Stimulated activated CD4-positive, alpha-beta T cell treated with anti-CD3 and anti-CD28 coated beads, Interleukin-12 subunit alpha, Interleukin-12 subunit beta, amount 100 ng/mL, for 48 hours (primary cell): ENCODE measurements at places on chromosomes 1 and 21.

- DNase-seq = no peak
Observed at GRCh38 chr1:201488830-201489589, 17.9 kb downstream of the CSRP1 start.

DNA sequence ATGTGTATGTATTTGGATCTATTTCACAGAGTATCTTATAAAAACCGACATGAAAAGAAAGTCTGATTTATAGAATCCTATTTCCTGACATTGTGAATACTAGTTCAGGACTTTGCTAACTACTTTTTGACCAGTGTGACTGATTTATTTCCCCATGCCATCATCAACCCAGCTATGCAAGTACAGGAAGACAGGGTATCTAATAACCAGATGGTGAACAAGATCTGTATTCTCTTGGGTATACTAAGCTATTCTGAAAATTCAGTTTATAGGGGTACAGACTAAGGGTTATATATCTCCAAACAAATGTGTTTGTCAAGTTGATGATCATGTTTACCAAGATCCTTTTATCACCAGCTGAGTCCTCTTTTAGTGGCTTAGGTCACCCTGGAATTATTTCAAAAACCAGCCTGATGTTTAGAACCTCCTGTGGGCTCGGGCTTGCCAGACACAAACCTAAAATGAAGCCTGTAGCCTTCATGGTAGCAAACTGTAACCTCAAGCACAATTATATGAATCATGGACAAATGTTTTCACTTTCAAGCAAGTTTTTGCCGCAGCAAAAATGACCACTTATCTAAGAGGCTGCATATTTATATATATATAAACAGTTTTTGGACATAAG lies 185.1 kb downstream of the FGGY start:
- no peak for DNase-seq

DNA sequence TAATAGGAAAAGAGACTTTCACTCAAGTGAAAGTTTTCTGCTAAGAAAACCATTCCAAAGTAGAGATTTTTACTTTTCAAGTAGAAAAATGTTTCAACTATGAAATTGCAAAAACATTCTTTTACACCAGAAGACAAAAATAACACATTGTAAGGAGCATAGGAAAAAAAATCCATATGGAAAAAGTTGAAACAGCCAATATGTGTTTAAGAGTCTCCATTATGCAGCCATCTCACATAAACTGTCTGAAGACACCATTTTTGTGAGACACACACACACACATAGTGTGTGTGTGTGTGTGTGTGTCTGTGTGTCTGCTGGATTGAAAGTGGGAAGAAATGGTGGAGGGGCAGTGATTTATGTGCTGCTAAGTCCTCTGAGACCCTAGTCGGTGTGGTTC lies 162.1 kb downstream of the HHAT start:
- no peak for DNase-seq

GRCh38 chr1:157287462-157287861 lies 149.3 kb upstream of the ETV3 start:
- no peak for DNase-seq

GRCh38 chr1:239896980-239897379 lies 194.7 kb upstream of the FMN2 start:
- no peak for DNase-seq

GRCh38 chr1:183970516-183971300 lies 66.8 kb downstream of the COLGALT2 start:
- no peak for DNase-seq

GRCh38 chr1:117026361-117026760 lies 24.8 kb downstream of the CD101 start:
- DNase-seq = no peak

- DNase-seq = no peak
Observed at GRCh38 chr21:26846036-26846931, 1.1 kb upstream of the ADAMTS1 start.

GRCh38 chr1:218395916-218396315 lies 50.8 kb downstream of the TGFB2 start:
- no peak for DNase-seq

GRCh38 chr1:206829875-206830274 lies 35.5 kb upstream of the IL20 start:
- no peak for DNase-seq

DNA sequence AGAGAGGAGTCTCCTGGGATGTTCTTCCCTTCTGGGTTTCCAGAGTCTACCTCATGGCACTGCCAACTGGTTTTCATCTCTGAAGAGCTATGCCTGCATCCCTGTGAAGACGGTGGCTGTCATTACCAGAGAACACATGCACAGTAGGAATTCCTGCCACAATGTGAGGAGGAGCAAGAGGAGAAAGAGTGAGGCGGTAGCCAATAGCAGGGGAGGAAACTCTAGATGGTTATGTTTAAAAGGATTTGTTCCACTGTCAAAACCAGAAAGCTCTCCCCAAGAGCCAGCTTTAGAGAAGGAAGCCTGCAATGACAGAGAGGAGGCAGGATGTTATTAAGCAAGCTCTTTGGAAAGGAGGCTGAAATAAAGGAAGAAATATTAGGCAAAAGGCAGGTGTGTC lies 12.3 kb downstream of the LMX1A start:
- no peak for DNase-seq

DNA sequence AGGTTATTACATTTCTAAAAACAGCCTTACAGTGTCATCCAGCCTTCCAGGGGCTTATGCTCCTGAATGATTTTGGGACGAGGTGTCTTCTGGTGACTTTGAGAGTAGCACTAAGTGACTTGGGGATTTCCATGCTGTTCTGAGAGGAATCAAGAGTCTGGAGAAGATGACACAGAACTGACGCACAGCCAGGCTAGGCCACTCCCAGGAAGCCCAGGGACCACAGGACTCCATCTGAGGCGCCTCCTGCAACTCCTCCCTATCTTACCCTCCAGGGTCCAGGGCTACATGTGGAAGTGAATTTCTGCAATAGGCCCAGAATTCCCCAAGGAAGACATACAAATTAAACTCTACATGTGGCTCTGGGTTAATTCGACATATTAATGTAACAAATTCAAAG lies 92.5 kb downstream of the SLC25A24 start:
- peak; percentile 25 for DNase-seq

- DNase-seq = no peak
Observed at GRCh38 chr1:192147221-192147620, 11.0 kb upstream of the RGS18 start.

DNA sequence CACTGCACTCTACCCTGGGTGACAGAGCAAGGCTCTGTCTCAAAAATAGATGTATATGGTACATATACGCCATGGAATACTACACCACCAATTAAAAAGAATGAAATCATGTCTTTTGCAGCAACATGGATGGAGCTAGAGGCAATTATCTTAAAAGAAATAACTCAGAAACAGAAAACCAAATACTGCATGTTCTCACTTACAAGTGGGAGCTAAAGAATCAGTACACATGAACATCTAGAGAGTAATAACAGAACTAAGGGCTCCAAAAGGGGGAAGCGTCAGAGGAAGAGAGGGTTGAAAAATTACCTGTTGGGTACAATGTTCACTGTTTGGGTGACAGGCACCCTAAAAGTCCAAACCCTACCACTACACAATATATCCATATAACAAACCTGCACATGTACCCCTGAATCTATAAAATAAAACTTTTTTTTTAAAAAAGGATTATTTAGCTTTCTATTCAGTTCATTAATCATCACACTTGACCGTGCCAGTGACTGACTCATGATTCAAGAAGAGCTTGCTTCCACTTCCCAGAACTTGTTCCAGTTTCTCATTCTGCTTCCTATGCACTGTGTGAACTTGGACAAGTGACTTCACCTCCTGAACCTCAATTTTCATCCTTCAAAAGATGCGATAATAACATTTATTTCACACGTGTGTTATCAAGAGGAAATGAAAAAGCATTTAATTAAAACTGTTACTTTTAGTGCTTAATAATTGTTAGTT lies 109.6 kb downstream of the PLPP3 start:
- no peak for DNase-seq

GRCh38 chr1:236451796-236452373 lies 57.8 kb downstream of the EDARADD start:
- peak; percentile 6 for DNase-seq

- no peak for DNase-seq
Observed at GRCh38 chr1:231803353-231803752, 176.8 kb downstream of the DISC1 start.

- no peak for DNase-seq
Observed at GRCh38 chr1:84939151-84939550, 46.1 kb upstream of the LPAR3 start.

- no peak for DNase-seq
Observed at GRCh38 chr1:64471218-64472039, 1.5 kb downstream of the CACHD1 start.

GRCh38 chr1:61474963-61475362 lies 250.0 kb downstream of the TM2D1 start:
- DNase-seq = no peak

DNA sequence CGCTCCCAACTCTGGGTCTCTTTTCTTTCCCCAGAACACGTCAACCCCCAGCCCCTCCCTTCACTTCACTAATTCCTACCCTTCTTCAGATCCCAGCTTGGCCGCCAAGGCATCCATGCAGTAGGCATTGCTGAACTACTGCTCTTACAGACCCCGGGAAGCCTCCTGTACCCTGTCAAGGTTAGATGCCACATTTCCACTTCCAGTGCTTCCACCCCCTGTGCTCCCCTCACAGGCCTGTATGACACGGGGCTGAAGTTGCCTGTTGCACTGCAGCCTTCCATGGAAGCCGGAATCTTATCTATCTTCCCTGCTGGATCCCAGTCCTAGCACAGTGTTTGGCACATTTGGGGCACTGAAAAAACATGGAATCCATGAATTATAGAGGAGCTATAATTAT lies 99.0 kb upstream of the SOD1 start:
- no peak for DNase-seq

DNA sequence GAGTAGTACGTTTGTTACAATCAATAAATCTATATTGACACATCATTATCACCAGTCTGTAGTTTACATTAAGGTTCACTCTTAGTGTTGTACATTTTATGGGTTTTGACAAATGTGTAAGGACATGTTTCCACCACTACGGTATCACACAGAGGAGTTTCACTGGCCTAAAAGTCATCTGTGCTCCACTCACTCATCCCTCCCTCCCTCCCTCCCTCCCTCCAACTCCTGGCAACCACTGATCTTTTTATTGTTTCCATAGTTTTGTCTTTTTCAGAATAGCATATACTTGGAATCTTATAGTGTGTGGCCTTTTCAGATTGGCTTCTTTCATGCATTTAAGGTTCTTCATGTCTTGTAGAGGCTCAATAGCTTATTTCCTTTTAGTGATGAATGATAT lies 44.1 kb upstream of the RHOU start:
- no peak for DNase-seq

DNA sequence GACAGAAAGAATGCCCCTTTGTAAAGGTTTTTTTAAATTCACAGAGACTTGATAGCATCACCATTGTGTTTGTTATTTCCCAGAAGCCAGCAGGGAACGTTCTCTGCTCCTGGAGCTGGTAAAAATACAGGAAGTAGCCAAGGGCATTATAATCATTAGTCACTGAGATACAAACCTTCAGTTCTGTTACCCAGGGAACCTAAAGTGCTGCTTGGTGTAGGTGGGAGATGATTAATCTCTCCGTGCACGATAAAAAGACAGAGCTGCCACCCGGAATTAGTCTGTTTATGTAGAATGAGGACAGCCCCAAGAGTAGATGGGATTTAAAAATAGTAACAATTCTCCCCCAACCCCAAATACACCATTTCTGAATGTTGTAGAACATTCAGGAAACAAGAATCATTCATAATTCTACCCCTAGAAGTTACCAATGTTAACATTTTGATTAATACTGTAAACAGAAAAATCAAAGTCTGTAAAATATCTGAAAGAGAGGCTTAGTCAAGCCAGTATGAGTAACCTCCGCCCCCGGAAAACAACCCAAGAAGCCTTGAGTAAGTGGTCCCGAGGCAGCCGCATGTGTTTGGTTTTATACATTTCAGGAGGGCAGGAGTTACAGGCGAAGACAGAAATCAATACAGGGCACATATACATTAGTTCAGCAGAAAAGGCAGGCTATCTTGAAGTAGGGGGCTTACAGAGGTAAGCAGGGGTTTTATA lies 45.3 kb upstream of the CTBS start:
- DNase-seq = peak; percentile 62

DNA sequence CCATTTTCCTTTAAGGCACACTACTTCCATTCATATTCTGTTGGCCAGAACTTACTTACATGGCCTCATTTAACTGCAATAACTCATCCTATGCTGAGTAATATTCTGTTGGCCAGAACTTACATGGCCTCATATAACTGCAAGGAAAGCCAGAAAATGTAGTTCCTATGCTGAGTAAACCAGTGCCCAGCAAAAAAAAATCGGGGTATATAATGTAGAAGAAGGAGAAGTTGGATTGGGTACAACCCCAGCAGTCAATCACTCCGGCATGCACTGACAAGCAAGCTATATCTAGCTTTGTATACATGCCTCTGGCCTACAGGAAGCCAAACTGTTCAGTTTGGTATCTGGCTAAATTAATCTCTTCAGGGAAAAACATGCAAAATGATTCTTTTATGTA lies 39.4 kb upstream of the PPIH start:
- no peak for DNase-seq

DNA sequence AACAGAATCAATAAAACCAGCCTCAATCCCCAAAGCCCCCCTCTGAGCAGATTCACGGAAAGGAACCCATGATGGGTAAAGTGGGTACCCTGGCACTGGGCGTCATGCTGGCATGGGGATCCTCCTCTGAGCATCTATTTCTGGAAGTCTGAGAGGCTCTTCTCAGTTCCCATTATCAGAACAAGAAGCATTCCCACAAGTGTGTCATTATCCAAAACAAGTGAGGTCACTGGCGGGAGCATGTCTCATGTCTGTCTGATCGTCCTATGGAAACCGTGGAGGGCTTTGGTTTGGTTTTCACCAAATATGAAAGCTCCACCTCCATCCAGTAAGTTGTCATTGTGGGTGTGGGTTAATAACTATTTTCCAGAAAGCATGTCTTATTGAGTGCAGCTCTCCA lies 70.7 kb downstream of the PGM1 start:
- DNase-seq = no peak

- DNase-seq = no peak
Observed at GRCh38 chr1:234777856-234778220, 167.9 kb upstream of the IRF2BP2 start.

- DNase-seq = no peak
Observed at GRCh38 chr1:151994956-151995355, 1.3 kb upstream of the S100A10 start.

- DNase-seq = no peak
Observed at GRCh38 chr1:103107741-103108375, 464 bp downstream of the COL11A1 start.

- DNase-seq = no peak
Observed at GRCh38 chr1:183724350-183725042, 71.4 kb upstream of the APOBEC4 start.

GRCh38 chr1:77051425-77051824 lies 167.8 kb downstream of the PIGK start:
- no peak for DNase-seq
